ENCODE measurements at places on chromosomes 4 and X.

- DNase-seq: no peak
Measured at GRCh38 chrX:150005027-150005426, 66.7 kb upstream of the EOLA2 start.

GRCh38 chr4:174672276-174672675 lies 150.0 kb upstream of the HPGD start:
- DNase-seq: no peak

DNA sequence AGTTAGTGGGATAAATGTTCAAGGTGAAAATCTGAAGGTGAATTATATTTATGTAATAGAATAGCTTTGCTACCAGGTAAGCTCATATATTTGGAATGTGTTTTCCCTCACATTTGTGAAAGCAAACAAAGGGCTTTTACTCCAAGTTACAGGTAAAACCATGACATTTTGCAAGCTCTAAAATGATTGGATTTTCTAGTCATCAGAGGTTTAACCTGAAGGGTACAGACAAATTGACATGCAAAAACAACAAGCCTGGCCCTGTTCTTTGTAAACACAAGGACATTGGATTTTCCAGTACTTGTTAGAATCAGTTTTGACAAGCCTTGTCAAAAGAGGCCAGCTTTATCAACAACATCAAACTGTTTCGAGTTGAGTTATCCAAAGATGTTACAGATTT lies 51.7 kb downstream of the ZFX start:
- DNase-seq: no peak

DNA sequence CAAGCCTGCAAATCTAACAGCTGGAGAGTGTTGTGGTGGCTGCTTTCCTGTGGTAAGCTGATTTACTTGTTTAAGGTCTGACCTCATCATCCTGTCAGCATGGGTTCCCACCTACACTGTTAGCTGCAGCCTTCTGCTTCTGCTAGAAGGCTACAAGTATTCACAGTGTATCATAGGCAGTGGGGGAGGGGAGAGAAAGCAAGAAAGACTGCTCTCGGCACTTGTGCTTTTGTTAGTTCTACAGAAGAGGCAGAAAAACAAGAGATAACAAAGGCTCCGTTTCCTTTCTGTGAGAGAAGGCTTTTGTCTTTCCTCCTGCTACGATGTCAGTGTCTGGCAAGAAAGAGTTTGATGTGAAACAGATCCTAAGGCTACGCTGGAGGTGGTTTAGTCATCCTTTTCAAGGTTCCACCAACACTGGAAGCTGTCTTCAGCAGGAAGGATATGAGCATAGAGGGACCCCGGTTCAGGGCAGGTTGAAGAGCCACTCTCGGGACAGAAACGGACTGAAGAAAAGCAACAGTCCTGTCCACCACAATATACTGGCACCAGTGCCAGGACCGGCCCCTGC lies at the start of gene KLHL4:
KLHL4 (plus strand) TSS at position 232 of the 571 bp plus-strand sequence; CDS start at position 324, 92 bp downstream.
- no peak for DNase-seq

- DNase-seq: no peak
Measured at GRCh38 chrX:20988118-20988517, 386.1 kb upstream of the CNKSR2 start.

- no peak for DNase-seq
Measured at GRCh38 chrX:20517565-20517964, 250.9 kb upstream of the RPS6KA3 start.

- DNase-seq: no peak
Measured at GRCh38 chr4:149595500-149595899, 220.1 kb downstream of the IQCM start.

- no peak for DNase-seq
Measured at GRCh38 chrX:30812326-30812725, 76.7 kb downstream of the TAB3 start.

DNA sequence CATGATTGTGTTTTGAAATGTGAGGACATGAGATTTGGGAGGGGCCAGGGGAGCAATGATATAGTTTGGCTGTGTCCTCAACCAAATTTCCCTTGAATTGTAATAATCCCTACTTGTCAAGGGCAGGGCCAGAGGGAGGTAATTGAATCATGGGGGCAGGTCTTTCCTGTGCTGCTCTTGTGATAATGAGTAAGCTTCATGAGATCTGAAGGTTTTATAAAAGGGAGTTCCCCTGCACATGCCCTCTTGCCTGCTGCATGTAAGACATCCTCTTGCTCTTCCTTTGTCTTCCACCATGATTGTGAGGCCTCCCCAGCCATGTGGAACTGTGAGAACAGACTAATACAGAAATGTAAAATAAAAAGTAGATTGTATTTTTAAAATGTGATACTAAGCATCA lies 1294.9 kb downstream of the ADGRL3 start:
- DNase-seq: no peak

DNA sequence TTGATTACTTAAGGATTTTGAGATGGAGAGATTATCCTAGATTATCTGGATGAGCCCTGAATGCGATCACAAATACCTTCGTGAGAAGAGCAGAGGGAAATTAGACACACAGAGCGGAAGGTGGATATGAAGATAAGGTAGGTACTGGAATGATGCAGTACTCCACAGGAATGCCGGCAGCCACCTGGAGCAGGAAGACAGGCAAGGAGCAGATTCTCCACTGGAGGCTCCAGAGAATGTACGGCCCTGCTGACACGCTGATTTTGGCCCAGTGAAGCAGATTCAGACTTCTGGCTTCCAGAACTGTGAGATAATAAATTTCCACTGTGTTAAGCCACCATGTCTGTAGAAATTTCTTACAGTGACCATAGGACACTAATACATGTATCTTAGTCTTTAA lies 79.4 kb upstream of the PITX2 start:
- DNase-seq: no peak

GRCh38 chrX:67563469-67564448 lies 19.9 kb downstream of the AR start:
- no peak for DNase-seq

DNA sequence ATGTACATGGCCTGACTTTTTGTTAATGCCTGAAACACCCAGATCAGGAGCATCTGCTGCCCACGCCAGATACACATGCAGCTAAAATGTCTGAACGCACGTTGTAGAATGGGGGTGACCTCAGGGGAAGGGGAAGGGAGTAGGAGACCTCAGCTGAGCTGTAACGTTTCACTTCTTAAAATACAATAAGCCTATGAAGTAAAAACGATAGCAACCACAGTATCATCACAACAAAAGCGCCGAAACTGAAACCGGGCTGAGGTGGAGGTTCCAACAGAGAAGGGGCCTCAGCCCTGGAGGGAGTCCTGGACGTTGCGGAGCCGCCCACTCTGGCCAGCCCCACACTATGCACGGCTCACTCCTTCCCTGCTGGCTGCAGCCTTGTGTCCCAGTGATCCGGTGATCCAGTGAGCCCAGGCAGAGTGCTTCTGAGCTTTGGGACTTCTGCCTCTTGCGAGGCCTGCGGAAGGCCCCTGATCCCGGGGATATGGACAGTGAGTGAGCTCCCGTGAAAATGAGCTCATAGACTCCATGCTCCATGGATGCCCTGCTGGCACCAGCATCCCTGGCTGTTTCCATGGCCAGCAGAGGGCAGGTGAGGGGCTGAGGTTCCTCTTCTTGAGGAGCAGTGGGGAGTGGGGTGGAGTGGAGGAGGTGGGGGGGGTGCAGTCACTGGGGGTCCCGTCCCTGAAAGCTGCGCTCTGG lies 52.0 kb downstream of the HMX1 start:
- DNase-seq: no peak

DNA sequence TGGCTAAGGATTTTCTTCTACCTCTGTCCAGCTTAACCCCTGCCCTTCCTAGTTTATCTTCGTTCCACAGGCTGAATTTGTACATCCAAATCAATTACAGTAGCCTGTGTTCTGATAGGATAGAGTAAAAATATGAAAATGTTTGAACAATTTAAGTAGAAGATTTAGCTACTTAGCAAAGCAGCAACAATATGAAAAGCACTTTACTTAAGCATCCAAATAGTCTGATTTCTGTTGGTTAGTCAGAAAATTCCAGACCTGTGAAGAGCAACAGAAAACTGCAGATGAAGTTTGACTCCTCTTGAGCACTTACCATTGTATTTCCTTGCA lies 2.0 kb downstream of the ARSJ start:
- DNase-seq: no peak

GRCh38 chr4:118825799-118826198 lies 10.1 kb downstream of the SEC24D start:
- no peak for DNase-seq

DNA sequence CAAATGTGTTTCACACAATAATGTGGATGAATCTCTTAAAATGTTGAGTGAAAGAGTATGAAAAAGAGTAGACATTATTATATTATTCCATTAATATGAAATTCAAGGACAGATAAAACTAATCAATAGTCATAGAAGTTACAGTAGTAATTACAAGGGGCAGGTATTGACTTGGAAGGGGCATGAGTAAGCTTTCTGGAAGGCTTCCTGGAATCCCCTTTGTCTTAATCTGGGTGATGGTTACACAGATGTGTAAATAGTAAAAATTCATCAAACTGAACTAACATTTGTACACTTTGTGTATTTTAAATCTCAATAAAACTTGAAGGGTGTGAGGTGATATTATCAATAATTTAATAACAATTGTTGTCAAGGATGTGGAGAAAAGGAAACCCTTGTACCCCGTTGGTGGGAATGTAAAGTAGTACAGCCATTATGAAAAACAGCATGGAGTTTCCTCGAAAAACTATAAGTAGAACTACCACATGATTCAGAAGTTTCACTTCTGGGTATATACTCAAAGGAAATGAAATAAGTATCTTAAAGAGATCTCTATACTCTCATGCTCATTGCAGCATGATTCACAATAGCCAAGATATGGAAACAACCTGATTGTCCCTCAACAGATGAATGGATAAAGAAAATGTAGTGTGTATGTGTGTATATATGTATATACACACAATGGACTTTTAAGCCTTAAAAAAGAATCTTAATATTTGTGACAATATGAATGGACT lies 96.9 kb upstream of the MID1IP1 start:
- no peak for DNase-seq

- DNase-seq: no peak
Measured at GRCh38 chr4:84651499-84651898, 68.6 kb downstream of the CDS1 start.

GRCh38 chr4:133592106-133592505 lies 443.0 kb downstream of the PCDH10 start:
- DNase-seq: no peak

DNA sequence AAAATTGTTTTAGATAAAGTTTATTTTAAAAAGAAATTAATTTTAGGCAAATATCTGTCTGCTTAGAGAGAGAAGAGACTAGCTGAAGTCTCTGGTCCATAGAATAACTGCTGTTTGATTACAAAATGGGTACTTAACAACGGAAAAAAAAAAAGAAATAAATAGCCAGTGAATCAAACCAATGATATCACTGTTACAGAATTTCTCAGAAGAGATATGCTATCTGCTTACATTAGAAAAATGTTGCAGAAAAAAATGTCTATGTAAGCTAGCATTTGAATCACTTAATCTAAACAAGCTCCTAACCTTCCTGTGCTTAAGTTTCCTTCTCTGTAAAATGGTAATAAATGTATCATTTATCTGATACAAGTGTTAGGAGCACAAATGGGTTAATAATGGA lies 189.9 kb downstream of the IL15 start:
- no peak for DNase-seq

GRCh38 chrX:101368800-101369199 lies 17.2 kb downstream of the BTK start:
- no peak for DNase-seq

GRCh38 chr4:45323453-45324058 lies 597.2 kb upstream of the GNPDA2 start:
- DNase-seq: no peak

GRCh38 chr4:156517956-156518355 lies 453.6 kb downstream of the PDGFC start:
- no peak for DNase-seq

- DNase-seq: no peak
Measured at GRCh38 chr4:155799794-155800123, 40.9 kb downstream of the GUCY1B1 start.

GRCh38 chr4:98528882-98529281 lies 129.5 kb downstream of the TSPAN5 start:
- DNase-seq: no peak

GRCh38 chr4:996997-997374 lies 3.8 kb upstream of the SLC26A1 start:
- DNase-seq: no peak

- no peak for DNase-seq
Measured at GRCh38 chr4:62670514-62670913, 1470.4 kb downstream of the ADGRL3 start.

- no peak for DNase-seq
Measured at GRCh38 chr4:7052923-7053715, 9.9 kb downstream of the TADA2B start.

GRCh38 chr4:168585168-168586091 lies 88.6 kb downstream of the PALLD start:
- DNase-seq: no peak

DNA sequence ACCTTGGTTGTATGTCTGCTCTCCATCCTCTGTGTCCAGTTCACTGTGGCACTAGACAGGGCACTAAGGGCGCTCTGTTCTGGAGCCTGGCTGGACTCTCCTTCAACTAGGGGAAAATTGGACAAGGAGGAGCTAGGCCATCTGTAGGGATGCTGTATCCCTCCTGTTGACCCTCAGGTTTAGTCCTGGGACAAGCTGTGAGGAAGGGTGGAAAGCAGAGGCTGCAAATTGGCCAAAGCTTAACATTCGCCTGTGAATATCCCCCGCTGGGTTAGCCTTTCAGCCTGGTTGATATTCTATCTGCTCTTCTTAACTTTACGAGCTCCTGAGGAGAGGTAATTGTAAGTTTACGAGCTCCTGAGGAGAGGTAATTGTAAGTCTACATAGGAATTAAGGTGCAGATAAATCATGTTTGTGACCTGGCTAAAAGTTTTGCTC lies 64.4 kb upstream of the ENPEP start:
- DNase-seq: no peak

DNA sequence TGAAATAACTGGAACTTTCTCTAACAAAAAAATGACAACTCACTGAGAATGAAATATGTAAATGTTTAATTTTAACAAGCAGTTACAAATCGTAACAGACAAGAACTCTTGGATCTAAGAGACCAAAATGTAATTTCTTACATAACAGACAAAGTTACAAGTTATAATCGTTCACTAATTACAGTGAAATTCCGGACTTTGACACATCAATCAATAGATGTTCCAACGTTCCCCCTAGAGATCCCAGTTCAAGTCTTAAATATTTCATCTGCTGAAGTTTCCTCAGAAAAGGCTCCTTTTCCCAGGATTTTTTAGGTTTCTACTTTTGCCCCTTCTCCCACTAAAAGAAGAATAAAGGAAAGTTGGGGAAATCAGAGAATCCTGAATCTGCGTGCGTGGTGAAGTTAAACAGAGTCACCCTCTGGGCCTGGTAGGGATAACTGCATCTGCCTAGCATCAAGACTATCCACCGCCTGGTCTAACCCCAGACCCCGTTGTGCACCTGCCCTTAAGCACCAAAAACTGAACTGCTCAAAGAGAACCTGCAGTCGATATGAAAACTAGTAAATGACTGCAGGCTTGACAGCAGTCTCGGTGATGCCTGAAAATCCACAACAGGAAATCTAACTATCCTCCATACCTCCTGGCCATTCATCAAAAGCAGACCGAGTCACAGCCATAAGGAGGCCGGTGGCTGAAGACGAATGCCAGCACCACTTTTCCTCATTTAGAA lies 2.3 kb downstream of the IRF2 start:
- no peak for DNase-seq

- no peak for DNase-seq
Measured at GRCh38 chr4:39987485-39987884, 9.8 kb upstream of the PDS5A start.

- no peak for DNase-seq
Measured at GRCh38 chrX:68832516-68833447, 4.0 kb downstream of the EFNB1 start.

GRCh38 chr4:105859233-105859632 lies 36.0 kb upstream of the NPNT start:
- no peak for DNase-seq
